ENCODE measurements at places on chromosomes 1 and 21.

- no peak for DNase-seq
Observed at GRCh38 chr1:165857046-165857801, 29.8 kb downstream of the UCK2 start.

DNA sequence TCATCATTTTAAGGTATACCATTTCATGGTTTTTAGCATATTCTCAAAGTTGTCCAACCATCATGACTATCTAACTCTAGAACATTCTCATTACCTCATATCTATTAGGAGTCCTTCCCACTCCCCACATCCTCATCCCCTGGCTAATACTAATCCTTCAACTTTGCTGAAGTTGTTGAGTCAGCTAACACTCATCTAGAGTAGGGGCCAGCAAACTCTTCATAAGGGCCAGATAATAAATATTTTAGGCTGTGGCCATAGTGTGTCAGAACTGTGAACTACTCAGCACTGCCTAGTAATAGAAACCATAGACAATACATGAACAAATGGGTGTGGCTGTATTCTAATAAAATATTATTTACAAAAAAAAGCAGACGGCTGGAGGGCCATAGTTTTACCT lies 43.0 kb downstream of the TOR3A start:
- DNase-seq = peak; percentile 29

- DNase-seq = no peak
Observed at GRCh38 chr1:23449958-23450357, 25.4 kb upstream of the TCEA3 start.

DNA sequence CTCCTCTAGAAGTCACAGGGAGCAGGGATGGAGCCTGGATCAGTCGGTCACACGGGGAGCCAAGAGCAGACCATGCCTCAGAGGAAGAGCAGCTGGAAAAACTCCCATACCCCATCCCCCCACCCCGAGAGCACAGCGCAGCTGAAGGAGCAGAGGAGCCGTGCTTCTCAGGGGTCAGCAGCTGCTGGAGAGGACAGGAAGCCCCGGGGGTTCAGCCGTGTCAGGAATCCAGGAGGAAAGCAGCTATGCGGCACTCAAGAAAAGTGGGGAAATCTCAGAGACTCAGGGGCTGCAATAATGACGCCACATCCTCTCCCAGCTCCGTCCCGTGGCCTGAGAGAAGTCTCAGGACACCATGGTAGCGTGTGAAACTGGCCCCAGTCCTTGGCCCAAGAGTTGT lies 102.3 kb downstream of the NPHP4 start:
- DNase-seq = no peak

DNA sequence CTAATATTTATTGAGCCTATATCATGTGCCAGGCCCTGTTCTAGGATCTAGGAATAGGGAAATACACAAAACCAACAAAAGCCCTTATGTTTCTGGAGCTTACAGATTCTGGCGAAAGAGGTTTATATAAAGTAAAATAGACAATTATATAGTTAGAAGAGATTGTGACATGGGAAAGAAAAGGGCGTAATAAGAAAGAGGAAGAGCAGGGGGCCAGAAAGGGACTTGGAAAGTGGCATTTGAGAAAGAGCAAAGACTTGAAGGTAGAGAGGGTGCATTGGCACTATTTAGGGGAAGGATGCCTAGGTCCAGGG lies 322.5 kb upstream of the FAM78B start:
- no peak for DNase-seq

GRCh38 chr1:160830321-160831153 lies 32.1 kb downstream of the CD244 start:
- peak; percentile 50 for DNase-seq

Data from astrocyte of the hippocampus (primary cell).